Activated naive CD4-positive, alpha-beta T cell treated with anti-CD3 and anti-CD28 coated beads, Interleukin-2, amount 10 ng/mL, durations not matched to agents 7 days and 5 days (primary cell): ENCODE measurements at places on chromosomes 3 and 15.

DNA sequence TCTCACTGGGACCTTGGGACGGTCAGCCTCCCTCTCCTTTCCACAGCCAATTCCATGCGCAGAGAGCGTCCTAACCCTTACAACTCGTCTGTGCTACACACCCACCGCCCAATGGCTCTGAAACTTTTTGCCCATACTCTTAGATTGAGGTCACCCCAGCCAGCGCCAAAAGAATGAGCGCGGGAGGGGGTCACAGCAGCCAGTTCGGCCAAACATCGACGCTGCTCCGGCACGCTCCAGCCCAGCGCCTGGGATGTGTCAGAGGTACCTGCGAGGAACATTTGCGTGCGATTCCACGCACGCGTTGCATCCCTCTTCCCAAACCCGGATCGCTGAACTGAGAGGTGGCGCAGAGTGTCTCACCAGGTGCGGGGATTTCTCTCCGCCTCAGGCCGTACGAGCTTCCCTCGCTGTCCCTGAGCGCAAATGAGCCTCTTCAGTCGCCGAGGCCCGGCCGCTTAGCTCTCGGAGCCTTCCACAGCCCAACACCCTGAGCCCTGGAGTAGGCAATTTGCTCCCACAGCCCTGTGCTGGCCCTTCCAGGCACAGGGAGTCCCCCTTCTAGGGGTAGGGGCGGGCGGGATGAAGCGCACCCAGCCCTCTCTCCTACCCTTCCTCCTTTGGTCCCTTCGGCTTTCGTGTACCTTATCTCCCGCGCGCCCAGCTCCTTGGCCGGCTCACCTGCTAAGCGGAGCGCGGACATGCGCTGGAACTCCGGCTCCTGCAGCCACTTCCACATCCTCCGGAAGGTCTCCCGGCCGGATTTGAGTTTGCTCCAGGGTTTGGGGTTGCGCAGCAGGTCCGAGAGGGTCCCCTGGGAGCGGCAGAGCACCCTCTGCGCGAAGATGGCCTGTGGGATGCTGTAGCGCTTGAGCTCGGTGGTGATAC lies 1.8 kb downstream of the ONECUT1 start:
- no peak for DNase-seq

DNA sequence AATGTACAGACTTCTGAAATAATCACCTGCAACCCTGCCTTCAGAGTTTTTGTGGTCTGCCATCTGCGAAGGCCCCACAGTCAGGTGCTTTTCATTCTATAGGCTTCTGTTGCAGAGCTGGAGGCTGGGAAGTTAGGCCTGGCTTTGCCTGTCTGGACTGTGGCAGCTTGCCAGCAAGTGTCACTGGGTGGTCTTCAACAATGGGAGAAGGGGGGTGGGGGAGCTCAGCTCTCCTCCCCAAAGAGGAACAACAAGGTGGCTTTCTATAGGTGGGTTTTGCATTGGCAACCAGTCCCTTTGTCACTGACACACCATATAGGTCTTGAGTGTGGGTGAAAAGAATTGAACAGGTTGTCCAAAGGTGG lies 7.3 kb downstream of the BOC start:
- DNase-seq = no peak

- DNase-seq = no peak
Observed at GRCh38 chr3:193148688-193149473, 92.1 kb upstream of the PLAAT1 start.

DNA sequence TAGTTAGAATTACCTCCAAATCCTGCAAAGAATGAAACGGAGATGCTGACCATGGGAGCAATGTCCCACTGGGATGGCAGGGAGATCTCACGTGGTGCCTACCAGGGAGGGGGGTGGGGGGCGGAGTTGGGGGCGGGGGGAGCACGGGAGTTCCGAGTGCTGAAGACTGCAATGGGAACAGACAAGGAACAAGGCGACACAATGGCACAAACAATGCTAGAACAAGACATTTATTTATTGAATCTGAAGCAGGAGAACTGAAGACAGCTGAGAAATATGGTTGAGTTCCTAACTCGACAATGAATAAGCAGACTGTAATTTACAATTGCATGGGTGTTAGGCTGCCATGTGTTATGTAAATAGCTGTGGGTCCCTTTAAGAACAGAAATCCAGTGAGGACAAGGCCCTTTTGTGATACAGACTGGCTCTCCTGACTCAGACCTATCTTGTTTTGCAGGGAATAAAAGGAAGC lies 91.2 kb downstream of the AQP9 start:
- no peak for DNase-seq

DNA sequence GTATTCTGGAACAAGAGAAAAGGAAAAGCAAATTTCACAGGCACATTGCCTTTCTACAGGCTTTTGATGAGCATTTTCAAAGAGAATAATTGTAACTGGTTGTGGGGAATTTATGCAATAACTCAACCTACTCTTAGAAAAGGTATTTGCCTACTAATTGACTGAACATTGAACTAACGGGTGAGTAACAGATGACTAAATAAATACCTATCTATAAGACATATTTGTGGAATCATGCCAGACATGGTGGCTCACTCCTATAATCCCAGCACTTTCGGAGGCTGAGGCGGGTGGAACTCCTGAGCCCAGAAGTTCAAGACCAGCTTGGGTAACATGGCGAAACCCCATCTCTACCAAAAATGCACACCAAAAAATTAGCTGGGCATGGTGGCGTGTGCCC lies 367.7 kb downstream of the CGGBP1 start:
- DNase-seq = no peak

DNA sequence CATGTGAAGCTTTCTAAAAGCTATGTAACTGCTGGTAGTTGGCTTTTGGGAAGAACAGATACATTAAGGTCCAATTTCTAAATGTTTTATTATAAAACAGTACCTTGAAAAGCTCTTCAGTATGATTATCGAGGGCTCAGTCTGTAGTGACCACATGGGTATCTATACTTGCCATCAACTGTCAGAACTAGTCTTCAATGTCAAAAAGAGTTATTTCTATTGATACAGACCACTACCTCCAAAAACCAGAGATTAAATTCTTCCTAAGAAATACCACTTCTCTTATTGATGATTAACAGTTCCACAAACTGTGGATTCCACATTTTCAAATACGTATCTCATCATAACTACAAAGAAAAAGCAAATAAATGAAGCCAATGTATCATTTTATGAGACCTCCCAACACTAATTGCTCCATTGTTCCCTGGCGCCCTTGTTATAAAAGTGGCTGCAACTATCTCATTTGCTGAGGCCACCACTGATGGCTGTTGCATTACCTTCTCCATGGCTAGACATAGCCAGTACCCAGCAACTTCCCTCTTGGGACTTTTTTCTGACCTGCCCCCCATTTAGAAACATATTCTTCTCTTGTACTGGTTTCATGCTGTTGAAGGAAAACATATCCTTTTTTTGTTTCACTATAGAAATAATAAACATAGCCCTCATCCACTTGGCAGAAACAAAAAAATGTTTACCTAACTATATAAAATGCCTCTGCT lies 33.9 kb upstream of the MBNL1 start:
- DNase-seq = no peak

DNA sequence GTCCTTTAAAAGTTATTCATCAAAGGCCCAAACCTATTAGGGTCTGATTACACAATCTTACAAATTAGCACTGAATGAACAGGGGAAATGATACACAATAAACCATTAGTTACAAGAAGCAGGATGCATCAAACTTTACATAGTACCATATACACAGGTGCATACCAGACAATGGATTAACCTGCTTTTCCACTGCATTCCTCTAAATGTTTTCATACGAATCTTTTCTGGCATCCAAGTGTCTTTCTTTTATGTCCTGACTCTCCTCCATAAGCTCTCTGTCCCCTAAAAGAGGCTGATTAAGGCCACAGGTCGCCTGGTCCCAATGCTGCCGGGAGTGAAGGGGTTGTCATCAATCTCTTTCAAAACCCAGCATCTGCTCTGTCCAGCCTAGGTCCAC lies 11.4 kb downstream of the FBN1 start:
- DNase-seq = no peak
